ENCODE measurements at places on chromosomes 11 and 22. TPM values are rescaled to one million over a fixed set of nuclear protein-coding genes. Genes with fewer than 3 reads are reported as not detected.

GRCh38 chr22:19723983-19724827 is 866 bp downstream of the GP1BB start:
- no peak for DNase-seq

GRCh38 chr11:130478881-130479280 is 30.4 kb downstream of the ADAMTS15 start:
- no peak for DNase-seq

GRCh38 chr22:39563571-39564428 is 6.8 kb upstream of the CACNA1I start:
- DNase-seq = no peak

GRCh38 chr11:132123449-132123848 is 753.0 kb downstream of the NTM start:
- DNase-seq = no peak

DNA sequence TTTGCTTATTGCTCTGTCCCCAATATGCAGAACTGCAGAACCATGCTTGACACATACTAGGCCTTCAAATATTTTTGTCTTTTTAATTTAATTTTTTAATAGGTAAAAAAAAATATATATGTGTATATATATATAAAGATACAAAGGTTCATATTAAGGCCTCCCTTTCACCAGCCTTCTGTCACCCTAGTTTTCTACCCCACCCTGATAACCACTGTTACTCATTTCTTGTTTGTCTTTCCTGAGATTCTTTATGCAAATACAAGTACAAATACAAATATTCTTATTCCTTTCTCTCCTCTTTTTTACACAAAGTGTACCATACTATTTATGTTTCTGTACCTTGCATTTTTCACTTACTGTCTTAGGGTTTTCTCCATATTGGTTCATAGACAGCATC is 43.0 kb downstream of the UVRAG start:
- DNase-seq = no peak

GRCh38 chr11:80214413-80214812 is 773.6 kb upstream of the TENM4 start:
- no peak for DNase-seq

- DNase-seq = no peak
Observed at GRCh38 chr11:131504199-131504949, 134.0 kb downstream of the NTM start.

- DNase-seq = no peak
Observed at GRCh38 chr11:106548406-106548805, 469.9 kb downstream of the GUCY1A2 start.

DNA sequence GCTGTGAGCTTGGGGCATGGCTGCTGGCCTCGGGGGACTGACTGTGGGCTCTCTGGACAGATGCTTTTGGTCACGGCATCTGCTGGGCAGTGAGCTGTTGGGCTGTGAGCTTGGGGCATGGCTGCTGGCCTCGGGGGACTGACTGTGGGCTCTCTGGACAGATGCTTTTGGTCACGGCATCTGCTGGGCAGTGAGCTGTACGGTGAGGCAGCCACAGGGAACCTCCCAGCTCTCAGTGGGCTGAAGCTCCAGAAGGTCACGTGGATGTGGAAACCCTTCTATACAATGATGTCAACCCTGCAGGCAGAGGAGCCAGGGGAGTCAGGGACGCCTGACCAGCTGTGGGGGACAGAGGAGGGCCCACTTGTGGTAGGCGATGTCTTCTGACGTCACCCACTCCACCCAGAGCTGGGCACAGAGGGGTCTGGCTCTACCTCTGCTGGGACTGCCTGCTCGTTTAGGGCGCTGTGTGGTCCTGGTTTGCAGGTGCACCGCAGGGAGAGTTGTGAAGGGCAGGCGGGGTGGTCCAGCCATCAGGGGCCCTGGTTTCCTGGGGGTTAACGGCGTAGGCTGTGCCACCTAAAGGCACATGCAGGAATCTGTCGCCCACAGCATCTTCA is 1331.3 kb downstream of the BRD1 start:
- no peak for DNase-seq

DNA sequence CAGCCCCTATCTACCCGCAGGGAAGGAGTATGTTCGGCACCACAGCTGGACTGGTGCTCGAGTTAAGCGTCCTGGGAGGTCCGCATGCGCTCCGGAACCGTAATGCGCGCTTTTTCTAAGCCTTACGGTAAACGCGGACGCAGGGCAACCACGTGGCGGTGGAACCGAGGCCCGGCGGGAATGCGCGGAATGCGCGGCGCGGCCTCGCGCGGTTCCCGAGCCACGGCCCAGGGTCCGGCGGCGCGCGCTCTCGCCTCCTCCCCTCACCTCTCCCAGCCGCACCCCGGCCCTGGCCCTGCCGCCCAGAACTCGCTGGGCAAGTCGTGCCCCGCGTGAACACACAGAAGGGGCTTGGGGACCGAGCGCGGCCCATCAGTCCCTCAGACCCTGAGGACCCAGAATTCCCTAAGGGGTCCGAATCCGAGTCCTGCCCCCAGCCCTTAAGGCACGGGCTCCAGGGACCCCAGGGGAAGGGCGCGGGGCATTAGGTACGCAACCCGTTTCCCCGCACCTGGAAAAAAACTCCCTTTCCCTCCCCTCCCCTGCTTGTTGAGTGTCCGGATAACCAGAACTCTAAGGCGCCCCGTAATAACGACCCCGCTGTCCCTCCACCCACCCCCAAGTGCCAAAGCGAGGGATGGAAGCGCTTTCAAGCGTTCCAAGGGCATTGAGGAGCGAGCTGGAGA is 4.3 kb upstream of the CCND1 start:
- no peak for DNase-seq

DNA sequence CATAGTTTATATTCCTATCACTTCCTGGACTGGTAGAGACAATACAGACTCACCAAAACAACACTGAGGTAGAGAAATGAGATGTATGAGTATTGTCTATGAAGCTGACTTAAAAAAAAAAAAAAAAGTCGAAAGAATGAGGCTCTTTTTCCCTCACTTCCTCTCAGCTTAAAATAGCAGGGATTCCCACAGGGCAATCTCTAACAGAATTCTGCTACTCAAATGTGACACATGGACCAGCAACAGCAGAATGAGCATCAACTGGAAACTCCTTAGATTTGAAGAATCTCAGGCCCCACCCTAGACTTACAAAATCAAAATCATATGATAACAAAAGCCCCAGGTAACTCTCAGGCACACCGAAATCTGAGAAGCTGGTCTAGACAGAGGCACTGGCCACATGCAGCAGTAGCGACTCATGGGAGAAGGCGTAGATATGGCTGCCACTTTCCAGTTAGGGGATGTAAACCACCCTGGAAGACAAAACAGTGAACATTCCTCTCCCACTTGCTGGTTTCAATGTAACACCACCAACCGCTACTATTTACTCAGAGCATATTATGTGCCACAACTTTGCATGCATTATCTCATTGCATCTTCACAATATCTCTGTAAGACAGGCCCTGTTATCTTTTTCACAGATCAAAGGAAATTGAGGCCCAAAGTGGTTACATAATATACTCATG is 128.0 kb downstream of the RBFOX2 start:
- peak; percentile 19 for DNase-seq

GRCh38 chr22:47233316-47234243 is 471.1 kb downstream of the TBC1D22A start:
- no peak for DNase-seq

GRCh38 chr11:101866619-101867491 is 48.0 kb upstream of the CEP126 start:
- no peak for DNase-seq

GRCh38 chr11:107824668-107825369 is 33.8 kb downstream of the SLC35F2 start:
- DNase-seq = no peak

GRCh38 chr11:44199816-44200215 is 104.3 kb downstream of the EXT2 start:
- no peak for DNase-seq

DNA sequence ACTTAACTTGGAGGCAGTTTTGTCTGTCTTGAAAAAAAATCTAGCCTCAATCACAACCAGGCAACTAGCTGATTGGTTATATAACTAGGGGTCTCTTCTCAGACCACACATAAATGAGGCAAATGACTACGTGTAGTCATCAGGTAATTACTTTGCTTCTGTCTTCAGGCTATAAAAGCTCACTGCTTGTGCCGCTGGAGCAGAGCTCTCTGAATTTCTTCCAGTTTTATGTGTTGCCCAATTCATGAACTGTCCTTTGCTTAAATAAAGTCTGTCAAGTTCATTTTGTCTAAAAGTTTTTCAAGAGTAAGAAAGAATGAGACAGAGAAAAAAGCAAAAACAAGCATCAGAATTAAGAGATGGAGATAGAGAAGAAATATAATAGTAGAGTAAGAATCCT is 93.4 kb downstream of the MUC15 start:
- DNase-seq = no peak

- no peak for DNase-seq
Observed at GRCh38 chr11:71929491-71929890, 645 bp downstream of the RNF121 start.

ATL3 gene
- polyA plus RNA-seq = 27.0 TPM

NECTIN1 gene
- not detected for polyA plus RNA-seq

KCNJ1 gene
- polyA plus RNA-seq = not detected

ALDH3B1 gene
- polyA plus RNA-seq = not detected

SAMM50 gene
- polyA plus RNA-seq = 70.5 TPM

TCN1 gene
- polyA plus RNA-seq = not detected

HEPN1 gene
- not detected for polyA plus RNA-seq

TPH1 gene
- polyA plus RNA-seq = 0.05 TPM

Data from naive thymus-derived CD8-positive, alpha-beta T cell (primary cell).